NCI-H82 (cell line): ENCODE measurements at places on chromosomes 7 and 10.

GRCh38 chr10:32995751-32996150 lies 37.7 kb upstream of the ITGB1 start:
- DNase-seq, result no peak

GRCh38 chr10:101237982-101238731 lies 8.9 kb upstream of the LBX1 start:
- no peak for DNase-seq

DNA sequence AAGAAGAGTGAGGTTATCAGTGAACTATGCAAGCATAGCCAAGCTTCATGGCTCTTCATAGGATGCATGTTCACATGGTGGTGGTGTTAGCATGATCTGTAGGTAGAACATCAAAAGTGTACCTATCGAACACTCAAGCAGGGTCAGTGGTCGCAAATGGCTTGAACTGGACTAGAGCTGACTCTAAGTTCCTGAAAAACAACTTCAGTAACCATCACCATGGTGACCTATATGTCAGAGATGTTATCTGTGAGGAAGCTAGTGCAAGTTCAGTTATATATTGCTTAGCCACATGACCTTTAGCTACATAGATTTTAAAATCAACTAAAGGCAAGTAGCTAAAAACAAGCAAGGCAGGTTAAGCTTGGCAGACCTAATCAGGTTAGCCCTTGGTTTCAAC lies 163.1 kb upstream of the AGR3 start:
- DNase-seq, result no peak

GRCh38 chr10:66365686-66366085 lies 560.1 kb upstream of the LRRTM3 start:
- no peak for DNase-seq

DNA sequence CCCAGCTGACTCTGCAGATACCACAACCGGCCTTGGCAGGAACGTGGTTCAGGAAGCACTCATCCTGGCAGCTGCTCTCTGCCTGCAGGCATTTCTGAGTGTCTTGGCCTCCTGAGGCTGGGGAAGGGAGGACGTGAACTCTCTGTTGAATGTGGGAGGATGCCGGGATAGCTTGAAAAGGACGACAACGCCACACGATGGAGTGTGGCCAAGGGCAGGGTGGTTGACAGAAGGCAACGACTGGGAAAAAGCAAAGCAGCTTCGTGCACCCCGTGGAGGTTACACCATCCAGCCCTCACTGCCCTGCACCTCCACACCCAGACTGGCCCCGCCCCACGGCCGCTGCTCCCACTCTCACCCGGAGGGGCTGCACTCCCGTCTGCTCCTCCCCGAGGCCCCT lies 466.1 kb upstream of the FOXK1 start:
- DNase-seq, result no peak

- DNase-seq, result no peak
Measured at GRCh38 chr7:98238976-98239375, 13.1 kb downstream of the TECPR1 start.

GRCh38 chr7:26147030-26147429 lies 5.0 kb upstream of the NFE2L3 start:
- DNase-seq, result no peak

- DNase-seq, result no peak
Measured at GRCh38 chr7:42902331-42902730, 9.5 kb downstream of the C7orf25 start.

DNA sequence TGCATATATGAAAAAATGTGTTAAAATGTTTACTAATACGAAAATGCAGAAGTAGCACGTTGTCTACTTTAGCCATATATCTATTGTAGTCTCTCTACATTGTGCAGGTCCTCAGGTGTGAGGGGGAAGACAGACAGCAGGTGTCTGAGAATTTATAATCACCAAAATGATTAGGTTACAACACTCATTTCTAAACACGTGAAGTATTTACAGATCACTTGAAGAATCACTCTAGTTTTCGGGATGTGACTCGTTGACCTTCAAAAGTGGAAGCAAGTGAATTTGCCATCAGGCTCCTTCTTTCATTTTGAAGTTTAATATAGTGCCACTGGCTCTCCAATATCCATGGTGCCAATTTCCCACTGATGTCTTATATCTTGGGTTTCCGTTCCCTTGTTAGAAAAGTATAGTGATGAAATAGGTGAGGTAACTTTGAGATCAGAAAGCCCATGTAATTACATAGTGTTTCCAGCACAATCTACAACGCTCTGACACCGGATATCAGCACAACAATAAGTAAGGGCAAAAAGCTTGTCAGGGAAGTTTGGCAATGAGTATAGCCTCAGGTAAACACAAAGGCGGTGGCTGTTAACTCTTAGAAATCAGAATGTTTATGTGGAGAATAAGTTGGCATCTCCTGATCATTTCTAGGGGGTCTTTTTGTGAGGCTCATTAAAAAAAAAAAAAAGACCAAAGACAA lies 57.5 kb upstream of the SP4 start:
- DNase-seq, result no peak

DNA sequence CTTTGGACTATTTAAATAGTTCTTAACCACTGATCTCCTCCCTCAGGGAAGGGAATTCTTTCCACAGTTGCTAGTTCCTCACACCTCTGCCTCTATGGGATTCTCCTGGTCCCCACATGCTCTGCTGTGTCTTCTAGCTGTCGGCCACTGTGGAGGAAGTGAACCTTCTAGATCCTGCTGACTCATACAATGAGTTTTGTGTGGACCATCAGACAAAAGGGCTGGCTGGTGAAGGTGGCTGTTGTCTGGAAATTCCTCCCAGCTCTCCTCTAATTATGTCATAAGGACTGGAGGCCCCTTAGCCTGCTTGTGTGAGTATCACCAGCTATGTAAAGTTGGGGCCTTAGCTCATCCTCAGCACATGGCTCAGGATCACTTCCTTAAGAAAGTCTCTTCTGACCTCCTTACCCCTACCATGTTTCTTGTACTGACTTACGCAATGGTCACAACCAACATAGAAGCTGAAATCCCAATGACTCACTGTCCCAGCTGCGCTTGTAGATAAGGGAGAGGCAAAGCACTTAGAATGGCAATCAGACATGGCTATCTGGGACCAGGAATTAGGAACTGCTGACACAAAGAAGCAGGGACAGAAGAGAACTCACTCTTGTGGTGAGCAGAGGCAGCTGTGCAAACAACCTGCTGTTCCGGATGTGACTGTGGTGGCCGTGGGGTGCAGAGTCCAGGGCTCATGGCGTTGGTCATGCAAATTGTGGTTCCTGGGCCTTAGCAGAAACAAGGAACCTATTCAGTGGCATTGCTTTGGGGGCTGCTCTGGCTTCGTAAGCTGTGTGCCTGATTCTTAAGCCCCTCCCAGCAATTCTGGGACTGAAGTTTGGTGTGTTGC lies 2.5 kb upstream of the MACC1 start:
- DNase-seq, result no peak

- no peak for DNase-seq
Measured at GRCh38 chr7:111003883-111004282, 87.0 kb upstream of the LRRN3 start.

GRCh38 chr7:28597284-28597683 lies 185.0 kb downstream of the CREB5 start:
- DNase-seq, result no peak

- DNase-seq, result no peak
Measured at GRCh38 chr10:1462994-1463633, 274.2 kb downstream of the ADARB2 start.

DNA sequence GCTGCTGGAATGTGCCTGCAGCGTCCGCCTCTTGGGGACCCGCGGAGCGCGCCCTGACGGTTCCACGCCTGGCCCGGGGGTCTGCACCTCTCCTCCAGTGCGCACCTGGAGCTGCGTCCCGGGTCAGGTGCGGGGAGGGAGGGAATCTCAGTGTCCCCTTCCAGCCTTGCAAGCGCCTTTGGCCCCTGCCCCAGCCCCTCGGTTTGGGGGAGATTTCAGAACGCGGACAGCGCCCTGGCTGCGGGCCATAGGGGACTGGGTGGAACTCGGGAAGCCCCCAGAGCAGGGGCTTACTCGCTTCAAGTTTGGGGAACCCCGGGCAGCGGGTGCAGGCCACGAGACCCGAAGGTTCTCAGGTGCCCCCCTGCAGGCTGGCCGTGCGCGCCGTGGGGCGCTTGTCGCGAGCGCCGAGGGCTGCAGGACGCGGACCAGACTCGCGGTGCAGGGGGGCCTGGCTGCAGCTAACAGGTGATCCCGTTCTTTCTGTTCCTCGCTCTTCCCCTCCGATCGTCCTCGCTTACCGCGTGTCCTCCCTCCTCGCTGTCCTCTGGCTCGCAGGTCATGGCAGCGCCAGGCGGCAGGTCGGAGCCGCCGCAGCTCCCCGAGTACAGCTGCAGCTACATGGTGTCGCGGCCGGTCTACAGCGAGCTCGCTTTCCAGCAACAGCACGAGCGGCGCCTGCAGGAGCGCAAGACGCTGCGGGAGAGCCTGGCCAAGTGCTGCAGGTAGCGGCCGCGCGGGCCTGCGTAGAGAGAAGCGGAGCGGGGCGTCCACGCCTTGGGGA lies 645 bp downstream of the SLC26A4 start:
- peak; percentile 75 for DNase-seq

DNA sequence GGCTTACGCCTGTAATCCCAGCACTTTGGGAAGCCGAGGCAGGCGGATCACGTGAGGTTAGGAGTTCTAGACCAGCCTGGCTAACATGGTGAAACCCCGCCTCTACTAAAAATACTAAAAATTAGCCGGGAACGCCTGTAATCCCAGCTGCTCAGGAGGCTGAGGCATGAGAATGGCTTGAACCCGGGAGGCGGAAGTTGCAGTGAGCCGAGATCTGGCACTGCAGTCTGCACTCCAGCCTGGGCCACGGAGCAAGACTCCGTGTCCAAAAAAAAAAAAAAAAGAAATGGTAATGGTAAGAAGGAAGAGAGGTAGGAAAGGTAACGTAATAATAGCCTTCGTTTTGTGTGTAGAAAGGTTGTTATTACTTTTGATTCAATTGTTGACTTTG lies 1.2 kb downstream of the HSPA14 start:
- DNase-seq, result peak; percentile 42

GRCh38 chr10:24982319-24983112 lies 30.1 kb upstream of the PRTFDC1 start:
- DNase-seq, result no peak

- no peak for DNase-seq
Measured at GRCh38 chr7:141697211-141697871, 4.6 kb downstream of the DENND11 start.

DNA sequence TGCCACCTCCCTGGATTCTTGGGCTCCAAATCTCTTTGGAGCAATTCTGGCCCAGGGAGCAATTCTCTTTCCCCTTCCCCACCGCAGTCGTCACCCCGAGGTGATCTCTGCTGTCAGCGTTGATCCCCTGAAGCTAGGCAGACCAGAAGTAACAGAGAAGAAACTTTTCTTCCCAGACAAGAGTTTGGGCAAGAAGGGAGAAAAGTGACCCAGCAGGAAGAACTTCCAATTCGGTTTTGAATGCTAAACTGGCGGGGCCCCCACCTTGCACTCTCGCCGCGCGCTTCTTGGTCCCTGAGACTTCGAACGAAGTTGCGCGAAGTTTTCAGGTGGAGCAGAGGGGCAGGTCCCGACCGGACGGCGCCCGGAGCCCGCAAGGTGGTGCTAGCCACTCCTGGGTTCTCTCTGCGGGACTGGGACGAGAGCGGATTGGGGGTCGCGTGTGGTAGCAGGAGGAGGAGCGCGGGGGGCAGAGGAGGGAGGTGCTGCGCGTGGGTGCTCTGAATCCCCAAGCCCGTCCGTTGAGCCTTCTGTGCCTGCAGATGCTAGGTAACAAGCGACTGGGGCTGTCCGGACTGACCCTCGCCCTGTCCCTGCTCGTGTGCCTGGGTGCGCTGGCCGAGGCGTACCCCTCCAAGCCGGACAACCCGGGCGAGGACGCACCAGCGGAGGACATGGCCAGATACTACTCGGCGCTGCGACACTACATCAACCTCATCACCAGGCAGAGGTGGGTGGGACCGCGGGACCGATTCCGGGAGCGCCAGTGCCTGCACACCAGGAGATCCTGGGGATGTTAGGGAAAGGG lies 913 bp downstream of the NPY start:
- DNase-seq, result no peak

DNA sequence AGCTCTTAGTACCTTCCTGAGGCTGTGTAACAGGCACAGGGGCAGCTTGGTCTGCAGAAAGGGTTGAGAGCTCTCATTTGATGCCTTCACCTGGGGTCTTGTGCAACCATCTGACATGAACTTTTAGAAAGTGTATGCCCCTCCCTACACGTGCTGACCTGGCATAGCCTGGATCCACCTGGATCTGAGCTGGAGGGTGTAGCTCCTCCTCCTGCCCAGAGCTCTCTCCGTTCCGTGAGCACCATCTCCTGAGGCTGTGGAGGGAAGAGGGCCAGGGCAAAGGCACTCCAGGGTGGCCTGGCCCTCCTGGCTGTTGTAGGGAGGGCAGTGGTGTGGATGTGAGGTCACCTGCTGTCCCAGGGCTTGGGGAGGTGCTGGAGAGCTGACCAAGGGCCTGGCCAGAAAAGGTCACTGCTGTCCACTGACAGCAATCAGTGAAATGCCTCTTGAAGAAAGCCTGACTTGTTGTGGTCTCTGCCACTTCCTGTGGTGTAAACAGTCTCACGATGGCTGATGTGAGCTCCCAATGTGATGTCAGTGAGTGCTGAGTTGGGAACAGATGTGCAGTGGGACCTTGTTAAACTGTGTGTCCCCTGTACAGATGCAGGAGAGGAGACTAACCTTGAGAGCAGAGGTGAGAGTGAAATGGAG lies 23.0 kb downstream of the AMZ1 start:
- DNase-seq, result no peak

GRCh38 chr10:43598446-43598845 lies 7.8 kb upstream of the ZNF485 start:
- no peak for DNase-seq
